Stimulated activated CD8-positive, alpha-beta memory T cell treated with anti-CD3 and anti-CD28 coated beads, Interleukin-15, amount 100 ng/mL, for 24 hours (primary cell): ENCODE measurements at places on chromosomes 6 and 20.

DNA sequence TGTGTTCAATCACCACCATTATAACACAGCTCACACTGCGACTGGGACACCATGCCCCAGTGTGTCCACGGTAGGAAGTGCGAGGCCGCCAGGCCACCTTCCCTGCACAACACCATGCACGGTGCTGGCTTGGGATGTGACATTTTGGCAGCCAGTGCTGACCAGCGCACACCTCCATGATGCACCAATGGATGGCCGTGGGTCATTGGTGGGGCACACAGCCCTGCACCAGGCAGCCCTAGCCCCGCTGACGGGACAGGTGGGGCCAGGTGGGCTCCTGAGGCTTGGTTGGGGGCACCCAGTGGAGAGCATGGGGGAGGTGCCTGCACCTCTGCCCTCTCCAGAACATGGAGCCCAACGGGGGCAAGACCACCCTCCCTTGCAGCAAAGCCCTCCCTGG is 18.2 kb upstream of the FRMD1 start:
- DNase-seq, result no peak

DNA sequence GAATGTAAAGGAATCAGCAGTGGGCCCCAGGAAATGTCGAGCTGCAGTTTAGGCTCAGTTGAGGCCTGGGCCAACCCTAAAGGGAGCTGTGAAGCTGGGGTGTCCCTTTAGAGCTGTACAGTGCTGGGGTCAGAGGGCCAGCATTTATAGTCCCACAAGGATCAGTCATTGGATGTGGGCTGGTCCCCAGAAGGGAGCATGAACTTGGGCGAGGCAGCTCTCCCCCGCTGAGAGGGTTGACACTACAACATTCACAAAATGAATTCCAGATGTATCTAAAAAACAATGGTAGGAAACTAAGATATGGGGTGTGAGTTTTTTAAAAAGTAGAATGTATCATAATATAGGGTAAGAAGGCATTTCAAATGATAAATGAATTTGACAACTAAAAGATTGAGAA is 29.7 kb upstream of the TMX4 start:
- no peak for DNase-seq

DNA sequence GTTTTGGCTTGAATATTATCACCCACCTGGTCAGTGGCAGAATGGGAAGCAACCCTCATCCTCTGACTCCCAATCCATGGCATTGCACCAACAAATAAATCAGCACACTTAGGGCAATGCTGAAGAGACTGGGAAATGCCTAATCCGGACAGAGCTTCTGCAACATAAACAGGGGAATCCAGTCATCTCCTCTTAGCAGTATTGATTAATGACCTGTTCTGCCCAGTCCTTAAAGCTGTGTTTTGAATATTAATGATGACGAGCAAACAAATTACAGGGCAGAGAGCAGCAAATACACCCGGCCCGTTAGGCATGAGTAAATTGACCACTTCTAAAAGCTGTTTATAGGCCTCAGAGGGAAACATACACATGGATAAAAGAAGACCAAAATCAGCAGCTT is 77.0 kb upstream of the B3GAT2 start:
- no peak for DNase-seq

- DNase-seq, result no peak
These were observed 74.8 kb downstream of the PHACTR1 start for GRCh38 chr6:12791371-12791770.

- no peak for DNase-seq
These were observed 106.9 kb downstream of the TFAP2B start for GRCh38 chr6:50925548-50925947.

- no peak for DNase-seq
These were observed 12.1 kb upstream of the C20orf203 start for GRCh38 chr20:32685541-32686529.

- no peak for DNase-seq
These were observed 51.6 kb upstream of the FAM83D start for GRCh38 chr20:38874460-38875174.

- DNase-seq, result no peak
These were observed 154.6 kb upstream of the TSHZ2 start for GRCh38 chr20:52817511-52817910.

- DNase-seq, result no peak
These were observed 501.6 kb upstream of the MAP3K7 start for GRCh38 chr6:91088515-91088914.

DNA sequence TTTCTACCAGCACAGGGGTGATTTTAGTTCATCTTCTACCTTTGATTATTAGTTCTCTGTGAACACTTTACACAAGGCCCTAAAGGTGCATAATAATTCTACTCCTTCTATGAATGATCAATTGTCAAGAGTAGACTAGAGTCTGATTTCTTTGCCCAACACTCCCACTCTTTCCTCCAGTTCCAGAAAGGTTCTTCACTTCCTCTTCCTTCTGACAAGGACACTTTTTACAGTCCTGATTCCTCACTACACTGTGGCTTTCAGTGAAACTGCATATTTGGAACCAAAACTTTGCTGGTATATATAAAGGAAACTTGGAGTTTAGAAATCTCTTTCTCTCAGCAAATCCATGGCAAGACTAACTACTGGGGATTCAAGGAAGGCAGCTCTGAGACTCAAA is 10.6 kb upstream of the RSPO3 start:
- DNase-seq, result no peak

DNA sequence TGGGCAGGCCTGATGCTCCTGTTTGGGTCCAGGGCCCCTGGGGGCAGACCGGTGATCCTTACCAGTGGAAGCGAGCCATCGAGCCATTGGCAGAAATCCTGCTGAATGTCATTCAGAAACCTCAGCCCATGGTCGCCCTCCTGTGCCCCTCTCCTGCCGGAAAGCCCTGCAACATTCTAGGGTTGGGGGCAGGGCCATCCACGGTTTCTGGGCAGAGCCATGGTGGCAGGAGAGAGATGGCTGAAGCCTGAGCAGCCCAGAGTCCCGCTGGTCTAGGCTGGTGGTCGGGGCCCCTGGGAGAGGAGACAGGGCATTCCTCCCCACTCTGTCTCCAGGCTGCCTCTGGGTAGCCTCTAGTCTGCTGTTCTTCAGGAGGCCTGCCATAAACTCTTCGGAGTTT is 19.6 kb upstream of the CHMP4B start:
- DNase-seq, result no peak

DNA sequence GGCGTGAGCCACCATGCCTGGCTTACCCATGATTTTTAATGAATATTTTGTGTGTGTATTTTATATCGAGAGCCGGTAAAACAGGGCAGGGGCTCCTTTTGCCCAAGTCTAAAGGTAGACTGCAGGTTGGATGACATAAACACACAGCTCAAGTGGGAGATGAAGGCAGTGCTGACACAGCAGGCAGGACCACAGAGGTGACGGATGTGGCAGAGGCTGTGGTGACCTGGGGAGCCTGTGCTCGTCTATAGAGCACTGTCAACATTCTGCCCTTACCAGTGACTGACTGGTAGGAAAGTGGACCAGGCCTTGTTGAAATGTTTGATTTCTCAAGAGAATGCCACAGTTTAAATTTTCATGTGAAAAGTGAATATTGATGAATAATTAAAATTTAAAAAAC is 137.5 kb downstream of the ZFP64 start:
- DNase-seq, result no peak

DNA sequence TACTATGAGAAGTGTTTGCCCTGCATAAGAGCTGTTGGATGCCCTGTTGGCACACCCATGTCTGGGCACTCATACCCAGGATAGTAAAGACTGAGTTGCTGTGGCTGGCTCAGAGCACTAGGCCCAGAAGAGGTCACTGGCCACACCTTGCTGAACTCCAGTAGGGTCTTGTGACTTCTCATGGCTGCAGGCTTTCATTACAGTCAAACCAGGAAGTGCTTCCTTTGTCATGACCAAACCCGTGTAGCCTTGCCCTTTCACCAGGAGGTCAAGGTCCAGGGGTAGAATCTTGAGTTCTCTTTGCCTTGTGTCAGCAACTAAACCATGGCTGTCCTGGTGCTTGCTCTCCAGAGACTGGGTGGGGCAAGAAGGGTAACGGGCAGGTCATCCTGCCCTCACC is 49.5 kb downstream of the CD164 start:
- no peak for DNase-seq

DNA sequence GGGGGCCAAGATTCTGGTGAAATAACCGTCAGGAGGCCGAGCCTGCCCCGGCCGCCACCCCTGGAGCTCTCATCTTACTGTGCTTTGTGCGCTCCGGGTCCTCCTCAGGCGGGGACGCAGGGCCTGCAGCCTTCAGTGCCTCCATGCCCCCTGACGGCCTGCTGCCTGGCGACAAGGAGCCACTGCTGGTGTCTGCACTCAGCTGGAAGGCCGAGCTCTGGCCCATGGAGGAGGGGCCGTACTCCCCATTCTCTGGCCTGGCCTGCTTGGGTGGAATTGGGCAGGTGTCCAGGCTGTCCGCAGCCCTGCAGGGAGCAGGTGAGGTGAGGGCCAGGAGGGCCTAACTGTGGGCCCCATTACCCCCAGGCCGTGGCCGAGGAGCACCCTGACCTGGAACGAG is 5.3 kb downstream of the ZNF512B start:
- DNase-seq, result no peak

DNA sequence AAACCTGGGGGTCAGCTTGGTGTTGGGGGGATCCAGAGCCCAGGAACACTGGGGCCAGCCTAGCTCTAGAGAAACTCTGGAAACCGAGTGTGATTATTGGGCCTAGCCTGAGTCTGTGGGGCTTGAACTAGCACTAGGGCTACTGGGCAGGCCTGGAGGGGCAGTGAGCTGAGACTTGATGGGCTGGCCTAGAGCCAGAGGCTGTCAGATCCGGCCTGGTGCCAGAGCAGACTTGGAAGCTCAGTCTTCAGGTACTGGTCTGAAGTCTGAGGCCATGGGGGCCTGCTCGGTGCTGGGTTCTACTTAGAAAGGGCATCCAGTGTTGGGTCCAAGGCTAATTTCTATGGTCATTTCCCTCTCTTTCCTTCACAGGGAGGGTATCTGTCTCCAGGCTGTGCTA is 2.7 kb downstream of the DEFB112 start:
- DNase-seq, result no peak

- DNase-seq, result no peak
These were observed 663 bp downstream of the COQ3 start for GRCh38 chr6:99393366-99393697.
